GF-D8 (cell line): ENCODE measurements at places on chromosomes 1 and 21.

GRCh38 chr1:231039161-231040018 lies 664 bp downstream of the FAM89A start:
- DNase-seq: no peak

- DNase-seq: no peak
Observed at GRCh38 chr1:239655023-239655422, 268.7 kb downstream of the CHRM3 start.

- DNase-seq: no peak
Observed at GRCh38 chr1:84146411-84147032, 2.5 kb downstream of the PRKACB start.

DNA sequence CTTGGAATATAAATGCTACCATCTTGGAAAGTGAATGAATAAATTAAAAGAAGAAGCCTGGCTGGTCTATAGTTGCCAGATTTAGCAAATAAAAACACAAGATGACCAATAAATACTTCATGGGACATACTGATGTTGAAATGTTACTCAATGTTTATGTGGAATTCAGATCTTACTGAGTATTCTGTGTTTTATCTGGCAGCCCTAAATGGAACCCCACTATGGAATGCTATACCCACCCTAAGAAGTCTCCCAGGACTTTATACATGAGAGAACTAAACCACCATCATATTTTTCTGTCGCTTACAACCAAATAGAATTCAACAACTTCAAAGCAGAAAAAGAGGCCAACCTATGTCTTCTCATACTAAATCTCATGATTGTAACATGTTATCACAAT lies 177.6 kb upstream of the HMCN1 start:
- no peak for DNase-seq

- DNase-seq: peak; percentile 79
Observed at GRCh38 chr21:39313571-39314142, at the start of gene BRWD1. TSS of gene BRWD1 (minus strand) at chr21:39313632. CDS start at chr21:39313491, 141 bp downstream.

GRCh38 chr21:45306453-45306831 lies 18.7 kb upstream of the POFUT2 start:
- no peak for DNase-seq

GRCh38 chr1:156337888-156338179 lies 258 bp downstream of the CCT3 start:
- DNase-seq: no peak

DNA sequence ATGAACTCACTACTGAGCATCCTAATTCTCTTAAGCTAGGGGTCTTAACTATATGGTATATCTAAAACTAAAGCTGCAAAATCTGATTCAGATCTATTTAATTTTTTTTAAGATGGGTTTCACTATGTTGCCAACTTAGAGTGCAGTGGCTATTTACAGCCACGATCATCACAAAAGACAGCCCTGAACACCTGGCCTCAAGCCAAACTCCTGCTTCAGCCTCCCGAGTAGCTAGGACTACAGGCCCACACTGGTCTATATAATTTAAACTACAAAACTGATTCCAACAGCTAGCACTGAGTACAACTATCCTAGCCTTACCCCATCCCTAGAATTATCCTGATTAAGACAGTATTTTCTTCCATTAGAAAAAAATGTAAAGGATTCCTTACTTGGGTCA lies 37.1 kb downstream of the EIF4G3 start:
- no peak for DNase-seq

DNA sequence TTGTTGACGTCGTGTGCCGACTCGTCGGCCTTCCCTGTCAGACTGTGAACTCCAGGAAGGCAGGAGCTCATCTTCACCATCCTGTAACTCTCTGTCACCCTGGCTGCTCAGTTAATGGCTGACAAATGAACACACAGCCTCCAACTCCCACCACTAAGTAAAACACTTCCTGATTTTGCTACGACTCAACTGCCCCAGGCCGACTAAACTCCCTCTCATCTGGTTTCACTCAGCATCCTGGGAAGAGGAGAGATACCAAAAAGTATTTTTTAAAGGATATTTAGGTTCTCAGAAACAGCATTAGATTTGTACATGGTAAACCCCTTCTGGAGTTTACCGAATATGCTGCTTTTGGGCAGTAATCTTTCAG lies 18.2 kb upstream of the LHX4 start:
- DNase-seq: no peak

DNA sequence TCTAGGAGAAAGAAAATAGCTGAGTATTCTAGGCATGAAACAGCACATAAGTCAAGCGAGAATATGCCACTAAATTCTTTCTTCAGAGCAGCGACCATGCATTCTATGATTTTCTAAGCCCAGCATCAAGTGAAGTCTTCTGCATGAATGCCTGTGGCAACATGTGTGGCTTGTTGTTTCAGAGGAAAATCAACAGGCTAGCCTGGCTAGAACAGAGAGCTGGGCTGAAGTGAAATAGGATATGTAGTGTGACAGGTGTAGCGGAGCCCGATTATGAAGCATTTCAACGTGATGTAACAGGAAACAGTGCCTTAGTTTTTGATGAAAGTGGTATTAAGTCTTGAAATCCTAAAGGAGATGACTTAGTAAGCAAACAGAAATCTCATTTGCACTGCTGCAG lies 7.0 kb downstream of the CSDE1 start:
- no peak for DNase-seq

DNA sequence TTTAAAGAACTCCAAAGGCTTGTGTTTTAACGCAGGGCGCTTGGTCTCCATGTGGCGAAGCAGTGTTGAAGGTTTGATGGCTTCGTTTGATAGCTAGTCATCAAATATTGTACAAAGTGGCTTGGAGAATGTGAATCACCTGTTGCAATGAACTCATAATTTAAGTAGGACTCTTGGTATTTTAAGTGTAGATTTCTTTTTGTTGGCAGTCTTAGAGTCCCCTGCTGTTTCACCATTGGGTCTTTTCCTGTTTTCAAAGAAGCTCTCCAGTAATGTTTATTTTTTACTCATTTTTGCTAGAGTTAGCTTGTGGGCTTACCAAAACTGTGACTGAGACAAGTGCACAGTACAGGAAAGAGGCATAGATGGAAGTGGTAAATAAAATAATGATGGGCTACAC lies 26.2 kb downstream of the RASAL2 start:
- no peak for DNase-seq

DNA sequence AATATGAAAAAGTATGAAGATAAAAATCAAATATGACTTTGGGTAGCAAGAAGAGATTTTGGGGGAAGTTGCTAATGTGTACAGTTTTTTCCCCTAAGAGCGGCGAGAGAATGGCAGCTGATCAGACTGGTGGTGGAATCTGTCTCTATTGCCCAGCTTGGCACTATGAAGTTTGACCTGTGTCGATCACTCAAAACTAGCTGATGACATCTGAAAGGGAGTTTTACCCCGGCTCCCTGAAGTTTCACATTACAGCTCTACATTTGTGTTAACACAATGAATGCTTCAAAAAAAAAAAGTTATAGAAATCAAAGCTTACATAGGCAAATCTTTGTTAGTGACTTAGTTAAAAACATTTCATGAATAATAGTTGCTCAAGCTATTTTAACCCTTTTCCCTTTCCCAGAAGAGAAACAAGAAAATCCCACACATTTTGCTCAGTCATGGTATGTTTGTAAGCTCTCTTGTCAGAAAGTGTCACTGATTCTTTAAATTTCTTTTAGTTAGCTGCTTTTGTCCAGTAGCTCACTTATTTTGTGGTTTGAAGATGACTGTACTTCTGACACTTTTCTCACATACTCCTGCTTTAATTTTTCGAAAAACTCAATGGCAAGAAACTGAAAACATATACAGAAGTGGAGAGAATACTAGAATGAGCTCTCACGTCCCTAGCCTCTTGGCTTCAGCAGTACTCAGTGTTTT lies 41.3 kb downstream of the DYRK1A start:
- no peak for DNase-seq

- DNase-seq: no peak
Observed at GRCh38 chr1:19756480-19756879, 43.2 kb downstream of the TMCO4 start.

- DNase-seq: no peak
Observed at GRCh38 chr1:81549588-81550127, 251.1 kb upstream of the ADGRL2 start.
